ENCODE measurements at places on chromosomes 5 and 9.

GRCh38 chr5:167453246-167454030 is 838.0 kb upstream of the WWC1 start:
- DNase-seq, result no peak

GRCh38 chr5:16894236-16895057 is 41.6 kb downstream of the MYO10 start:
- DNase-seq, result no peak

GRCh38 chr9:21833090-21833801 is 30.8 kb downstream of the MTAP start:
- no peak for DNase-seq

DNA sequence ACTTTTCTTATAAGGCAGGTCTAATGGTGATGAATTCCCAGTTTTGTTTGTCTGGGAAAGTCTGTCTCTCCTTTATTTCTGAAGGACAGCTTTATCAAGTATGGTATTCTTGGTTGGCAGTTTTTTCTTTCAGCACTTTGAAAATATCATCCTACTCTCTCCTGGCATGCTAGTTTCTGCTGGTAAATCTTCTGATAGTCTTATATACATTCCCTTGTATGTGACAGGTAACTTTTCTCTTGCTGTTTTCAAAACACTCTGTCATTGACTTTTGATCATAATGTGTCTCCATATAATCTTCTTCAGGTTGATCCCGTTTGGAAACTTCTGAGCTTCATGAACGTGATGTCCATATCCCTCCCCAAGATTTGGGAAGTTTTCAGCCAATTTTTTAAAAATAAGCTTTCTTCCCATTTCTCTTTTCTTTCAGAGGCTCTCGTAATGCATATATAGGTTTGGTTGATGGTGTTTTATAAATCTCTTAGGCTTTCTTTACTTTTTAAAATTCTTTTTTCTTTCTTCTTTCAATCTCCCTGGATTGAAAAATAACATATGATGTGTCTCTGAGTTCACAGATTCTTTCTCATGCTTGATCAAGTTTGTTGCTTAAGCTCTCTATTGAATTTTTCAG is 22.5 kb upstream of the GRAMD2B start:
- no peak for DNase-seq

DNA sequence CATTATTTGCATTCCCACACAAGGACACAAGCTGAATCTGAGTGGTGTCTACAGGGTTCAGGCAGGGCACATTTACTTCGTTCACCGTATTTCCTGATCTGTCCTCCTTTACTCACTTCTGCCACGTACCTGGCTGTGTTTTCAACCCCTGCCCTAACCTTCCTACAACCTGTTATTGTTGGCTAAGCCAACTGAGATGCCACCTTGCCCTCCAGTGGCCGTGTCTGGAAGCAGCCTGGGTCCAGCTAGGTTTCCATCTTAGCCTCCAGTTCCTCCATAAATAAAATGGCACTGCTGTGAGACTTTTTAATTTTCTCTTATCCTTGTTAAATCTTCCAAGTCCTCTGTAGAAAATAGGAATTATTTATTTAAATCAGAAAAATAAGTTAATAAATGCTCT is 64.8 kb downstream of the ATP10B start:
- no peak for DNase-seq

DNA sequence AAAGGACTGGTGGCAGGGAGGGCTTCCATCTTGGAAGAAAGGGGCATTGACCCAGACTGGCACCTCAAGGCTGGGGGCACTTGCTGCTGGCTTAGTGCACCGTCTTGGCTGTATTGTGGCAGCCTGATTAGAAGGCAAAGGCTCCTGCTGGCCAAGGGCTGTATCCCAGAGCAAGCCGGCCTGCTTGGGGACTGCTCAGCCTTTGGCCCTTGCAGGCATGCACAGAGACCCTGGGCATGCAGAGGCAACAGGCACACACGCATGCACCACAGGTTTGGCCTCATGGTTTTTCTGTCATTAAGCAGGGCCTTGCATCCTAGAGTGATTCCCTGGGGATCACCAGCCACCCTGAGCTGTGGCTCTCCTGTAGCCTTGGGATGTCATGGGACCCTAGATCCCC is 29.0 kb downstream of the PITX1 start:
- no peak for DNase-seq

DNA sequence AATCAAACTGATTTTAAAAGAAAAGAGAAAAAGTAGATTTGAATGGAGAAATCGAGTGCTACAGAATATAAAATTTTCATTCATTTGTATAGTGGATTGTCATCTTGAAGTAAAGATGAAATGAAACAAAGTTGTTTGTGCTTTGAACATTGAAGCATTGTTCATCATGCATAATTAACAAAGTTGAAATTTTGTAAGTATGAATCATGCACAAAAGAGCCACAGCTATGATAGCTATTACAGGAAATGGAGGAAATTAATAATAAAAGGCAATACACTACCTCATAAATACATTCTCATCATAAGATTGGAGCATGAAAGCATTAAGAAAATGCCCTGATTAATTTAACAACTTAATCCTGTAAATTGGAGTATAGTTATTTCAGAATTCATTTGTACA is 153.4 kb upstream of the TLX3 start:
- DNase-seq, result no peak

GRCh38 chr5:84438456-84438855 is 53.8 kb upstream of the EDIL3 start:
- no peak for DNase-seq

DNA sequence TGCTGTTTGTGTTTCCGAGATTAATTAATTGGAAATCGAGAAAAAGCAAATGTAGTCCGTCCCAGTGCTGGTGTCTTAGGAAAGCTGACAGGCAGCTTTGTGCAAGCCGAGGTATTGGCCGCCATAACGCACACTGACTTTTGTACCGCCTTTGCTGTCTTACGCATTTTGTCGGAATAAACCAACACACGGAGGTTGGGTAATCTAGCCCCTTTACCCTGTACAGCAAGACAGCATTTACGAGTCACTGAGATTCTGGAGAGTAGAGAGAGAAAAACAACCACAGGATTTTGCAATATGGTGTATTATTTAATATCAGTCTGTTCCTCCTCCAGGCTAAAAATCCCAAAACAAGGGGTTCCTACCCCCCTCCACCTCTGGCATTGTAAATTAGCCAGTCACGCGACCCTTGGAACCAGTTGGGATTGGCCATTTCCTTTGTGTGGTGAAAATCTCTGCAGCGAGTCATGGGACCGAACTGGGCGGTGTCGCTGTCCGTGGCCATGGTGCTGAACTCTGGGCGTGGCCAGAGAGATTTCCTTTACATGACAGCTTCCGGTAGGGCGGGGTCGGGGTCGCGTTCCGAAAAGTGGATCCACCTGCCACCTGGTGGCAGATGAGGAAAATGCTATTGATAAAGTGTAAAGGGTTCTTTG is 10.3 kb upstream of the PCDHB1 start:
- DNase-seq, result peak; percentile 25

DNA sequence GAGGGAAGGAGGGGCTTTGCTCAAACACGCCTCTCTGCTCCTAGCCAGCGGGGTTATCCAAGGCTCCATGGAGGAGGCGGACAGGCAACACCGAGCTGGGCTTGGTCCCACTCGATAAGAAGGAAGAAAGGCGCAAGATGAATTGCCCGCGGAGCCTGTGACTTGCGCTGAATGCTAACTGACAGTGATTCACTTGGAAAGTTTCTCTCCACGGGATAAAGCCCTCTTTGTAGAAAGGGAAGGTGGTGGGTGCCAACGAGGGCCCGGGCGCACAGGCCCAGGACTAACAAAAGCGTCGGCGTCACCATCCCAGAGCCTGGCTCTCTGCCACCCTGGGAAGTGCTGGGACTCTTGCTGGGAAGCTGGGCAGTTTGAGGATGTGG is 76.0 kb downstream of the VAV2 start:
- DNase-seq, result no peak

DNA sequence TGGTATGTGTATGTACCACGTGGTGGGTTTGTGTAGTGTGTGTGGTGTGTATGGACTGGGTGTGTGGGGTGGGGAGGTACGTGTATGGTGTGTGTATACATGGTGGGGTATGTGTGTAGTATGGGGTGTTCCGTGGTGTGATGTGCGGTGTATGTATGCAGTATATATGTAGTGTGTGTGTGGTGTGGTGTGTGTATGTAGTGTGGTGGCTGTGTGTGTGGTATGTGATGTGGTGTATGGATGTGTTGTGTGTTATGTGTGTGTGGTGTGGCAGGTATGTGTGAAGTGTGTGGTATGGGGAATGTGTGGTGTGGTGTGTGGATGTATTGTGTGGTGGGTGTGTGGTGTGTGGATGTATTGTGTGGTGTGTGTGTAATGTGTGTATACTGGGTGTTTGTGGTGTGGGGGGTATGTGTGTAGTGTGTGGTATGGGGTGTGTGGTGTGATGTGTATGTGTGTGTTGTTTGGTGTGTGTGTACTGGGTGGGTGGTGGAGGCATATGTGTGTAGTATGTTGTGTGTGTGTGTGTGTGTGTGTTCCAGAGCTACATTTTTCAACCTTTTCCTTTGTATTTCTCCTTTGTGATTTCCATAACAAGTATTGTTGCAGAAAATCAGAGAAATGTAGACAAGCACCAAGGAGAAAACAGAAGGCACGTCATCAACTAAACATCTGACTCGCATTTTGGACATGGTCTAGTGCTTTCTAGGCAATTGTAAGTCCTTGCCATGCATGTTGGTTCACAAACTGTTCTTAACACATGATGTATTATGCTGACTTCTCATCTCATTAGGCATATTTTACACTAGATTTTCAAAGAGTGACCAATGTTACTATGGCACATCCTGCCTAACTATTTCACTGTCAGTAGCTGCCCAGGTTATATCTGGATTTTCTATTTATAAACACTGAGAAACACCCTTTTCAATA is 13.2 kb downstream of the SEMA4D start:
- DNase-seq, result no peak

DNA sequence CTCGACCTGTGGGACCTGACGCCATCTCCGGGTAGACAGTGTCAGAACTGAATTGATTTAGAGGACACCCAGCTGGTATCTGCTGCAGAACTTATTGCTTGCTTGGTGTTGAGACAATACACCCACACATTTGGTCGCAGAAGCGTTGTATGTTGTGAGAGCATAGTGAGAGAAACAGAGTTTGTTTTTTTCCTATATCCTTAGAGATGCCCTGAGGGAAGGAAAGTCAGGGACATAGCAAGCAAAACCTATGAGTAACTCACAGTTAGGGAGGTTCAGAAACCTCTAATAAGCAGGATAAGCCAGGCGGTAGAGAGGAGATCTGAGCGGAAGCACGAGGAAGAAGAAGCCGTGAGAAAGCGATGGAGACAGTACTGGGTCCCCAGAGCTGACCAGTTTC is 59.8 kb downstream of the PTCD2 start:
- DNase-seq, result no peak

GRCh38 chr9:124502711-124503702 is 4.2 kb downstream of the NR5A1 start:
- DNase-seq, result no peak
